NCI-H2107 (cell line): ENCODE measurements at places on chromosomes 3 and 15.
A peak's percentile ranks its signal among the peaks of the same experiment; 100 is the strongest.

GRCh38 chr3:106862067-106862466 lies 515.2 kb upstream of the CCDC54 start:
- DNase-seq = no peak

DNA sequence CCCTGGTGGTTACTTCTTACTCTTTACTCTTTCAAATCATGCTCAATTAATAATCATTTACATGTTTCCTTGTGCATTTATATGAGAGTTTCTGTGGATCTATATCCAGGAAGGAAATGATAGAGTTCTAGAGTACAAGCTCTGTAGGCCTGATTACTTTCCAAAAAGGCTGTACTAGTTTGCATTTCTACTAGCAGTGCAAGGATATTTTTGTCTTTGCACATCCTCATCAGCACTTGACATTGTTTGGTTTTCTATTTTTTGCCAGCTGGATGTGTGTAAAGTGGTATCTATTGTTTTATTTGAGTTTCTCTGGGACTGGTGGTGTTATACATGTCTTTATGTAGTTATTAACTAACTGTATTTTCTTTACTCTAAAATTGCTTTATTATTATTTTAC lies 19.6 kb upstream of the SLC7A14 start:
- no peak for DNase-seq

- no peak for DNase-seq
Measured at GRCh38 chr3:120791010-120791409, 48.5 kb downstream of the GTF2E1 start.

DNA sequence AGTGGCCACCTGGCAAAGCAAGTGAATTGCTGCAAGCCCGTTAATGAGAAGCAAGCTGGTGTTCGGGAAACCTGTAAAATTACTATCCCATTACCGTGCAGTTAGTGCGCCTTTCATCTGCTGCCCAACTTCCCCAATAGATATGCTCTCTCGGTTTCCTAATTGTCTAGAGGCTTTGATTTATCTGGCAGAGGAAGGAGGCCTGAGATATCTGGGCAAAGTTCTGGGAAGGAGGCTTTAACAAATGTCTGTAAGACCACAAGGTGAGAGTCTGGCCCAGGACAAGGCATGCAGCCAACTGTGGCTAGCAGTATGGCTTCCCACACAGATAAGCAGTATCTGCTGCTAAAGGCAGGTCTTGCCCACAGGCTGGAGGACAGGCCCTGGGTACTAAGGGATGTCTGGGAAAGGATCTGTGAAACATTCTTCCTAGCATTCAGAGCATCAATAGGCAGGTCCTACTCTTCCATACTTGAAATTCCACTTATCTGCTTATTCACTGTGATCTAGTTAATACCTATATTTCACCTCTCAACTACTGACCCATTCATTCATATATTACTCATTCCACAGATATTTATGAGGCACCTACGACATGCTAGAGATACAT lies 130.0 kb upstream of the SLC2A2 start:
- no peak for DNase-seq

DNA sequence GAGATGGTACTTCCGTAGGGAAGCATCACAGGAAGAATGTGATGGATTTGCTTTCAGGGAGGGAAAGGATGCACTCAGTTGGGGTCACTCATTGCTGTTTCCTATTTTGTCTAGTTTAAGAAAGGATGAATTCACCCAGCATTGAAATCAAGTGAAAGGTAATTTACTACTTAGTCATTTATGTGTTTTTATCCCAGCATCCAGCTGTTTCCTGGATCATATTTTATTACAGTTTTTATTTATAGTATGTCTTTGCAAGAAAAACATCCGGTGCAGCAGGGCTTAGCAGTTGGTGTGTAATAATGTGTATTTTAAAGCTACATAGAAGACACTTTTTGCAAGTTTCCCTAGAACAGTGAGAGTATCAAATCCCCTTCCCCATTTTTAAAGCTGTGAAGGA lies 37.4 kb upstream of the GOLGA8B start:
- DNase-seq = no peak

GRCh38 chr3:157033001-157033400 lies 126.9 kb downstream of the CCNL1 start:
- no peak for DNase-seq

GRCh38 chr15:74302821-74303359 lies 64.6 kb downstream of the CYP11A1 start:
- DNase-seq = no peak

DNA sequence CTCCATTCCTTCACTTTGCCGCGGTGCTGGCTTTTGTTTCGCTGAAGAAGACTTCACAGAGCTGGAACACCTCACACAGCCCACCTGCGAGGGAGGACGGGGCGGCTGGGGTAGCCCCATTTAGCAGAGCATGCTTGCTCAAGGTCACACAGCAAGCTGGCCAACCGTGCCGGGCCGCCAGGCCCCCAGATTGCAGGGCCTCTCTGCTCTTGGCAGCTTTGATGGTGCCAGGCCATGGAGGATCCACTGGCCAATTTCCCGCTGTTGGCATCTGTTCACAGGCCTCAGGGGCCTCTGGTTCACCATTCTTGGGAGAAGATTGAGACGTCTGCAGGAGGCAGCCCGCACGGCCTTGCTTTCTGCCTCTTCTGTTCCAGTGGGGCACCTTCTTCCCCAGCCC lies 77.9 kb upstream of the LINGO1 start:
- no peak for DNase-seq

DNA sequence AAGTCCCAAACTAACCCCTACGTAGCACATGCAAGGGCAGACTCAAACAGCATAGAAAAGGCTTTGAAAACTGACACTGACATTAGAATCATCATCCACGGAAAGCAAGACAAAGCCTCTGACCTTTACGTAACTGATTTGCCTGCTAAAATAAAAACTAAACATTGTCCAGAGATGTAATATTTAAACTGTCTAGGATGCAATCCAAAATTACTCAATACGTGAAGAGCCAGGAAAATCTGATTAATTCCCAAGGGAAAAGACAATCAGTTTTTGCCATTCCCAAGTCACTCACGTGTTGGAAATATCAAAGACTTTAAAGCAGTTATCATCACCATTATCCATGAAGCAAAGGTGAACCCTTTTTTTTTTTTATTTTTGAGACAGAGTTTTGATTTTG lies 13.3 kb upstream of the IQCF1 start:
- no peak for DNase-seq

- DNase-seq = no peak
Measured at GRCh38 chr3:50124052-50124799, 30.9 kb upstream of the SEMA3F start.

- DNase-seq = no peak
Measured at GRCh38 chr3:119643528-119643927, 16.9 kb downstream of the POPDC2 start.

- DNase-seq = no peak
Measured at GRCh38 chr3:189292667-189293484, 121.1 kb downstream of the TPRG1 start.

GRCh38 chr3:124234852-124235252 lies 242.9 kb upstream of the ROPN1 start:
- no peak for DNase-seq

DNA sequence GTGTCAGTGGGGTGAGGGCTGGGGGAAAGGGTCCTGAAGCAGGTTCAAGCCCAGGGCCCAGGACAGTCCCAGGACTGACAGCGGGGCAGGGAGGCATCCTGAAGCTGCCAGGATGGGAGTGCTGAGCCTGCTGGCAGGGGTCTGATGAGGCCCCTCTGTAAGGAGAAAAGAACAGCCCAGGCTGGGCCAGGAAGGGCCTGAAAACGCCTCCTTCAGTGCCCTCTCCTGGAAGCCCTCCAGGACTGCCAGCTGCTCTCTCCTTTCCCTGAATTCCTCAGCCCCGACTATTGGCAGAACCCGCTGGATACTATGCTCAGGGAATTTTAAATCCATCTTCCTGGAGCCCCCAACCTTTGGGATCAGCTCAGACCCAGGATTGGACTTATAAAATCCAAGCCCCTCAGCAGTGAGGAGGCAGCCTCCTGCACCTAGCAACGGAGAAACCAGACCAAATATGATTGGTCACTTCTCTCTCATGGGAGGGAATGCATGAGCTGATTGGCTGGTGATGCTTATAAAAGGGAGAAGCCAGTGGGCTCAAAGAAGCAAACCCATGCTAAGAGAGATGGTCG lies 203.5 kb upstream of the LINGO1 start:
- no peak for DNase-seq

DNA sequence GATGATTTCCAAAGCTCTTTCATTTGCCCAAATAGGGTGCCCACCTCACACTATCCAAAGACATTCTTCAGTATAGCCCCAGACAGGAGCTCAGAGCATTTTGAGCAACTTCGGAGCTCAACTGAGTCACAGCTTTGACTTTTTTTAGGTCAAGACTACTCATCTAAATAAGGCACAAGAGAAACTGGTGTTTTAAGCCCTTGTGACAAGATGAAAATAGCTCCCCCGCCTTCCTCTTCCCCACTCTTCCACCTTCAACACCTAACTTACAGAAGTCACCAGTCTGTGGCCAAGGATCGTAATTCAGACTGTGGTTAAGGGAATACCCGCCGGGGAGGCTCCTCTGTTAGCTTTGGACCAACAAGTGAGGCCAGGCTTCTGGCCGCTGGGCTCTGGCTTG lies 60.4 kb upstream of the CA12 start:
- DNase-seq = no peak

- no peak for DNase-seq
Measured at GRCh38 chr15:67114846-67115585, 49.6 kb downstream of the SMAD3 start.

- peak; percentile 6 for DNase-seq
Measured at GRCh38 chr15:22904736-22905135, 66.3 kb downstream of the NIPA2 start.

GRCh38 chr15:58875343-58875742 lies 58.1 kb downstream of the SLTM start:
- DNase-seq = no peak

GRCh38 chr15:75739791-75740190 lies 27.1 kb upstream of the CSPG4 start:
- no peak for DNase-seq

- DNase-seq = no peak
Measured at GRCh38 chr15:94610069-94610468, 378.7 kb downstream of the MCTP2 start.

DNA sequence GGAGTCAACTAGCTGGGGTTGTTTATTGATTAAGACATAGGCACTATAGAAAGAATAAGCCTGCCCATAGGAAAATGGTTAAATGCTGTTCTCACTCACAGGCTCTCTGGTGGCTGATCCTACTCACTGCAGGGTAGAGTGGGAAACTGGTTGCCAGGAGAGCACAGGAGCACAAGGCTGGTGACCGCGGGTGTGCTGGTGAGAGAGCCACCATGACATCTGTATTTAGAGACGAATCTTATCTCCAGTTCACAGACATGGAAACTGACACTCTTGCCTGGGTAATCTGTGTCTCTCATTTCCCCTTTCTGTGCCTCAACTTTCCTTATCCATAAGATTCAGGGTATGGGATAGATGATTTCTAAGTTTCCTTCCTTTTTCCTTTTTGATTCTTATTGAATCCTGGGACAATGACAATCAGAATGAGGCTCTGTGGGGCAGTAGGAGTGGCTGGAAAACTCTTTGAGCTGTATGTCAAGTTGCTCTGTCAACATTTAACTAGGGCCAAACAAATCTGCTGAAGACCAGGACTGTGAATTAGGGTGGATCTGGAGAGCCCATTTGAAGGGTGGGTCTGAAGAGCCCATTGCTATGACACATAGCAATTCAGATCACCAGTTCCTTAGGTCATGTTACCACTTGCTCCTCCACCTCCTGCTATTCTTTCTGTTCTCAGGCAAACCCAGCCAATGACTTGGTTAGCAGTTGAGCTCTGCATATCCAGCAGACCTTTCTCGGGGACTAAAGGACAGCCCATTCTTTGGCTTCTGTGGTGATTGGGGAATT lies 286.1 kb upstream of the TBL1XR1 start:
- no peak for DNase-seq

- no peak for DNase-seq
Measured at GRCh38 chr3:4421121-4421520, 45.9 kb downstream of the SUMF1 start.

GRCh38 chr3:173992416-173992815 lies 594.9 kb downstream of the NLGN1 start:
- DNase-seq = no peak

- no peak for DNase-seq
Measured at GRCh38 chr15:64665179-64665578, 110.2 kb downstream of the RBPMS2 start.
